ENCODE measurements at places on chromosomes 11 and 22.

DNA sequence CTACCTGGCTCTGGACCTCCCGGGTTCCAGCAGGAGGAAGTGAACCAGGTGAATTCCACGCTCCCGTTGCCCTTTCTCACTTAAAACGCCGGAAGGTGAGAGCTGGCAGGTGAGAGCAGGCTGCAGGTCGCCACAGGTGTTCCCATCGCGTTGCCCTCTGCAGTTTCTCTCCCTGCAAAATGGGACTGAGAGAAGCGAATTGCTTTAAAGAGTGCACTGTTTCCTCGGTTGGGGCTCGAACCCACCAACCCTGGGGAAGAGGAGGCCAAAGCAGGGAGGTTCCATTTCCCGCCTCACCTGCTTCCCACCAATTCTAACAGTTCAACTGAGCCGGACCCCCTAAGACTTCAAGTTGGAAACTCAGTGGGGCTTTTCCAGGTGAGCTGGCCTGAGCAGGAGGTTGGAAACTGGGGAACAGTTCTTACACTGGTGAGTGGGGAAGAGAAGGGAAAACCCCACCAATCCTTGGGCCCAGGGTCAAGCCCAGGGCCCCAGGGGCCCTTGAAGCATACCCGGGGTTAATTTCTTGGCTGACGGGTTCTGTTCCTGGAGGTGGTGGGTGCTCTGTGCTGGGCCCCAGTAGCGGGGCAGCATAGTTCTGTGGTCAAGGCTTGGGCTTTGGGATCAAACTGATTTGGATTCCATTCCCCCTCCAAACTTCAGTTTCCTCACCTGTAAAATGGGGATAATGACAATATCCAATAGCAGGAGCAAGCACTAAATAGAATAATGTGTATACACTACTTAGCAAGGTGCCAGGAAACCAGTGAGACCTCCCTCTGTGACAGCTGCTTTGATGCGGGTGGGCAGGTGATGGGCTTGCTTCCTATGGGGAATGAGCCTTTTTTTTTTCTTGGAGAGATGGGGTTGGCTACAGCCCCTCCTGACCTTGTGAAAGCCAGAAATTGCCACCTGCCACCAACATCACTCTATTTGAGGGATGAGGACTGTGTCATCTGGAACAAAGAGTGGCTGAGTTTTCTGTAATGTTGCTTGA, 788 bp downstream of the CD82 start:
- DNase-seq, result no peak

GRCh38 chr11:44870181-44870580, 80.5 kb downstream of the TP53I11 start:
- no peak for DNase-seq

DNA sequence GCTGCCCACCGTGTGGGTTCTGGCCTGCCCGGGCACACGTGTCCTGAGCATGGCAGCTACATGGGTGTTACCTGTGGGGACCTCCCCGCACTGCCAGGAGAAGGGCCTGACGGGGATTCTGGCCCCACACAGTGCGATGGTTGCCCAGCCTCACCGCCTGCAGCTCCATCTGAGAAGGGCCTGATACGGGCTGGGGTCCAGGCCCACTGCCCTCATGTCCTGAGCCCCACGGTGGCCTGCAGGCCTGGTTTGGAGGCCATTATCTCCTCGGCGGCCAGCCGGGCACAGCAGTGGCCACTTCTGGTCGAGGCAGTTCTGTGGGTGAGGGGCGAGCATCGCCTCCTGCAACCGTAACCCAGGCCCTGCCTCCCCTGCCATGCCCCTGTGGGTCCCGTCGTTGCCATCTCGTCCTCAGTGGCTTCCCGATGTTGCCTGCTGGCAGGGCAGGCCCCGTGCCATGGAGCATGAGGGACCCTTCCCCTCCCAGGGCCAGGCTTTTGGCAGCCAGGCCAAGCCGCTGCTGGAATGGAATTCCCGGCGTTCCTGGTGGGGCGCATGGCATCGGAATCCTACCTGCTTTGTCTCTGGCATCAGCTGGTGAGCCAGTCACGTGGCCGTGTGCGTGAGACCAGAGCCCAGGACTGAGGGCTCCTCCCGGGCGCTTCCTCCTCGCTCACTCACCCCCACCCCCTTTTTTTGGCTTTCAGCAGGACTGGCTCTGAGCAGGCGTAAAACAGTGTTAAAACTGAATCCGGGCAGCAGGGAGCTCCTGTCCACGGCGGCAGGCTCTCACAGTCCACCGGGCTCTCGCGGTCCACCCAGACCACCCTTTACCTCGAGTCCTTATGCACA, 71.9 kb upstream of the PPARA start:
- DNase-seq, result no peak

- no peak for DNase-seq
These were observed 17.2 kb downstream of the SLC25A18 start for GRCh38 chr22:17580441-17581031.

DNA sequence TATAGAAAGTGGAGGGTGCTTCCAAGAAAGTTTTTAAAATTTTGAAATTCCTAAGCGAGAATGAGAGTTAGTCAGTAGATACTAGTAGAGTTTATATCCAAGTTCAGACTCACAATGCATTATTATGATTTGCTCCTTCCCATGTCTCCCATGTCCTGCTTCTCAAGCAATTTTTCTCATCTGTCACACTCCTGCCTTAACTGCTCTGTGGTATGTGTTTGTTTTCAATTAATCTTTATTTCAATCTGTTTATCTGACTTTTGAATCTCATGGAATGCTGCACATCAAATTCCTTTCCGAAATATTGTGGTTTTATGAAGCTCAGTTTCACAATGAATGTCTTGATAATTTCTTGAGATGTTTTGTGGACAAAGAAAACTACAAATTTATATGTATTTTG, 18.1 kb downstream of the THY1 start:
- no peak for DNase-seq

GRCh38 chr11:106552694-106553203, 465.5 kb downstream of the GUCY1A2 start:
- DNase-seq, result no peak

- DNase-seq, result no peak
These were observed 32.7 kb upstream of the MOB2 start for GRCh38 chr11:1519028-1520010.

- DNase-seq, result no peak
These were observed 7.3 kb upstream of the EHF start for GRCh38 chr11:34613552-34614056.

DNA sequence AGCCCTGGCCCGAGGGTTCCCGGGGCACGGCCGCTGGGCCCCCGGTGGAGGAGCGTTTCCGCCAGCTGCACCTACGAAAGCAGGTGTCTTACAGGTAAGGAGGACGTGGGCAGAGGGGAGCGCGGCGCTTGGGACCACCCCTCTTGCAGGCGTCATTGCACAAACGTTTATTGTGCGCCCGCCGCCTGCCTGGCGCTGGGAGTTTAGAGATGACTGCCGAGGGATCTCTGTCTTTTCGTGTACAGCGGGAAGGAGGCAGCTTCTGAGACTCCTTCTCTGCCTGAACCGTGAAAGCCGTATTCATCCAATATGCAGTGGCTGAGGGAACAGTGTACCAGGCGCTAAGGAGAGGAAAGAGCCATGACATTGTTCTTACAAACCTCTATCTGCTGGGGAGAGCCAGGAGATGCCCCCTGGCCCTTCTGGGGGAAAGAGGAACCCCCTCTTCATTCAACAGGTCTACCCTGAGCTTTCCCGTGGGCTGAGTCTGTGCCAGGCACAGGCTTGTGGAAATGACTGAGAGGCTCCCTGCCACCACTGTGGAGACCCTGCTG, 13.8 kb upstream of the DGKZ start:
- DNase-seq, result no peak

DNA sequence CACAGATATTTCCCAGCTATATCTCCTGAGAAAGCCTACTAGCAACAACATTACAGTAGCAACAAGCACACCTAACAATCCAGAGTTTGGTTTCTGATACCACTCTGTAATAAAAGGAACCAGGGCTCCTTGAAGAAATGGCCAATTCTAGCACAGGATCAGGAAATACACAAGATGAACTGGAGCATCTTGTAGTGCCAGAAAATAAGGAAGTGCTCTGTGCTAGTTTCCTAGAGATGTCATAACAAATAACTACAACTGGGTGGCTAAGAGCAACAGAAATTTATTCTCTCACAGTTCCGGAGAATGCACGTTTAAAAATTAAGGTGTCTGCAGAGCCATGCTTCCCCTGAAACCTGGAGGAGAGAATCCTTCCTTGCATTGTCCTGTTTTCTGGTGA, 217.8 kb downstream of the KIRREL3 start:
- DNase-seq, result no peak

DNA sequence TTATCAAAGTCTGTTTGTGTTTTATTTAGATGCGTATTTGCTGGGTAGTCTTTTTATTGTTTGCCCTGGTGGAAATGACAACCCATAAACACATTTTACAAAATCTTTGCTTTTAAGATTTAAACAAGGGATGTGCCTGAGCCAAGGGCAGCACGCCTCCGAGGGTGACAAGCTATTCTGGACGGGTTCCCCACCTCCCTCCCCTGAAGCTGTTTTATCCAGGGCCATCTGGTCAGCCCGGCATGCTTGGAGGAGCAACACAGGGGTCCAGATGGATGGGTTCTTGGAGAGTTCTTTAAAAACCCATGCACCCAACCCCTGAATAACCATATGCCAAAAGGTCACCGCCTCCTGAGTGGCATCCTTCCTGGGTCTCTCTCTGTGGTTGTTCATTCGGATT, 408.9 kb downstream of the OPCML start:
- DNase-seq, result no peak

DNA sequence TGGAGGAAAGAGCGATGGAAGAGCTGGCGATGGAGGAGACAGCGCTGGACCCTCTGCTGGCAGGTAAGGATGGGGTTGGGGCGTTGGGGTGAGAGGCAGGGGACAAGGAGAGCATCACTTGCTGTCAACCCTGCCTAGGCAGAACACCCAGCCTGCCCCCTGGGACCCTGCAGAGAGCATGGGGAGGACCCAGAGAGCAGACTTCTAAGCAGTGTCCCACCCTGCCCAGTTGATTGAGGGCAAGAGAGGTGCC, 111.6 kb upstream of the ANO1 start:
- DNase-seq, result no peak

DNA sequence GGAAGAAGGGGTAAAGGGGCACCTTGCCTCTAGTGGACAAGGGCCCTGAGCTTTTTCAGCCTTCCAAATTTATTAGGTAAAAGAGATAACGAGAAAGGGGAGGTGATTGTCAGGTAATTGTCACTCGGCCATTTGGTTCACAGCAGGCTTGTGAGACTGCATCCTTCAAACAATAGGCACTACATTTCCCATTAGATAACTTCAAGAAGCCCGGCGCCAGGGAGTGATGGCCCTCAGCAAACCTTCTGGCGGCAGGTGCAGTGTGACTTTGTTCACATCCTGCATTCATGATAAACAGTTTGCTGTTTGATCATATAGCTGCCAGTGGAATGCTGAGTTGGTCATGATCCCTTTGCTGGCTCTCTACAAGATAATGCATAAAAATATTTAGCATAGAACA, 185.1 kb downstream of the CWF19L2 start:
- DNase-seq, result no peak

DNA sequence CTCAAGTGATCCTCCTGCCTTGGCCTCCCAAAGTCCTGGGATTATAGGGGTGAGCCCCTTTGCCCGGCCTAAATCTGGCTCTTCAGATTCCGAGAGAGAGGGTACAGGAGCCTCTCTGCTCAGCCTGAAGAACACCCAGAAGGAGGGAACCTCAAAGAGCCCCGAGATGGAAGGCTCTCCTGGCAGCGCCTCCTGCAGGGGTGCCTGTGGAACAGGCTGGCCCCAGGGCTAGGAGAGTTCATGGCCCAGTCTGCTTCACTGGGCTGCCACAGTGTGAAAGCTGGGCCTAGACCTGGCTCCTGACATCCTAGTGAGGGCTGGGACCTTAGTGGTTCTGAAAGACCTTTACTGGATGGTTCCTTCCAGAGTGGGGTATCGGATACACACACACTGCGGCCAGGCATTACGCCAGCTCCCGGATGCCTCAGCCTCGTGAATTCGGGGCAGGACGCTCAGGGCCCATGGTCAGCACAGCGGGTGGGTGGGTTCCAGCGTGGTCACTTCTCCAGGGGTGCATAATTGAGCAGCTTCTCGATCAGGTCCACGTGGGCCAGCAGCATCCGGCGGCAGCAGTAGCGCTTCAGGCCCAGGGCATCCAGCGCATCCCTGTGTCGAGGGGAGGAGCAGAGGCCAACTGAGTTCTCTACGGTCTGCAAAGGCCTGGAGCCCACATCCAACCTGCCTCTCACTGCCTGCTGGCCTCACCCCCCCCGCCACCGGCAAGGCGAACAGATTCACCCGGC, 2.3 kb downstream of the POLR2L start:
- no peak for DNase-seq

- no peak for DNase-seq
These were observed 112.3 kb upstream of the LMO1 start for GRCh38 chr11:8375932-8376331.

Data from stimulated activated effector memory CD8-positive, alpha-beta T cell treated with anti-CD3 and anti-CD28 coated beads, Interleukin-12 subunit alpha, Interleukin-12 subunit beta, amount 100 ng/mL, for 72 hours (primary cell).